ENCODE measurements at places on chromosomes 7 and 10.

GRCh38 chr10:88831709-88832108, 19.9 kb downstream of the ANKRD22 start:
- DNase-seq: no peak

DNA sequence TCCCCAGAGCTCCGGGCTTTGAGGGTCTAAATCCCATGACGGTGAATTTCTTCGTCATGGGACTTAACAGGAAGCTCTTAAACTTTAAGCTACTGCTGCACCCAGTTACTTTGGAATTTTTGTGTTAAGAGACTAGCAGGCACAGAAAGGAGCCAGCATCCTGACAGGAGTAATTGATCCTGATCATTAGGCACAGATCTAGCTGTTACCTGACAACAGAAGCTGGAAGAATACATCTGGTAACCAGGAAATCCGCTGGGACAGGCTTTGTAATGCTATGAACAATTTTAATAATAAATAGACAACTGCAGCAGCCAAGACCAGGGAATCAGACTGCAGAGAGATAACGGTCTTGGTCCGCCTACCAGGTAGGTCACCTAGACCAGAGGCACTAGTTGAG, 210.9 kb downstream of the DGKI start:
- no peak for DNase-seq

DNA sequence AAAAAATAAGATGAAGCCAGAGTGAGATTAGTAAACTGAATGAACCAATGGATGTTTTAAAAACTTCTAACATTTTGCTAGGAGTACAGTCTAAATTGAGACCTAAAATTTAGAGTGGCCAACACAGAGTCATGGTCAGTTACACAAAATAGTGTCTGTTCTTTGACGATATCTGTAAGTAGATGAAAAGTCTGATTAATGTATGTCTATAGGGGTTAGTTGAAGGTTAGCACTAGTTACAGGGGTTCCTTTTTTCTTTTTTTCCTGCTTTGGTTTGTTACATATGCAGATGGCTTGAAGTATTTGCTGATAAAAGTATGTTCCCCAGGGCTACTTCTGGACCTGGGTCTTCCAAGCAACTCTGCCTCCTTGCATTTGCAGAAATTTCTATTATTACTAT, 90.1 kb upstream of the MTPN start:
- no peak for DNase-seq

DNA sequence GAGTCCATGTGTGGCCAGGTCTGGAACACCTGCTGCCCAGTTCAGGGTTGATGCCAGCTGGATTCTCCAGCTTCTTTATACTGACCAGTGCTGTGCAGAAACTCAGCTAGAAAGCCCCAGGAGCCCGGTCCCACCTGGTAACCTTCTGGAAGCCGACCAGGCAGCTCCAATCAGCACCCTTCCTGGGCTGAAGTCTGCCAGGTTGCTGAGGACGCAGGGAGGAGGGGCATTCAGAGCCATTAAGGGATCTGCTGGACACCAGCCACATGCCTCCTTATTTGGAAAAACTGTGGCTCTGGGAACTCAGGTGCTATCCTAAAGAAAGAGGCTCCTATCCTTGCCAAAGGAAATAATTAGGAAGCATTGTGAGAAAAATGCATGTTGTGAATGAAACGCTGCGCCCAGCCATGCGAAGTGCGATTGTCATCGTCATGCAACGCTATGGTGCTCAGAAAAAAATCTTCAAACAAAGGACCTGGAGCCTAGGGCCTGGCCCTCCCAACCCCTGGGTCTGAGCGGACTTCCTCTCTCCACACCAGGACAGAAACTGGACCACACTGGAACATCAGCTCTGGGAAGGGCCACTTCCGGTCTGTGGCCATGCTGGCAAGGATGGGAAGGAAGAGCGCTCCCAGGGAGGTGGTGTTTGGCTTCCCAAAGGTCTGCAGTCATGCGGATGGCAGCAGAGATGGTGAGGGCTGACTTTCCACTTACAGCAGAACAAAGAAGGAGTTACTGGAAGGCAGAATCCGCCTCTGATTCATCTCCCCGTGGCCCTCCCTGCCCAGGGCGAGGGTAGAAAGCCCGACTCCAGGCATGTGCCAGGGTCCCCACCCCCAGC, 90.1 kb downstream of the FAM53B start:
- DNase-seq: no peak

GRCh38 chr7:149427096-149427680, 33.7 kb downstream of the ZNF777 start:
- no peak for DNase-seq

DNA sequence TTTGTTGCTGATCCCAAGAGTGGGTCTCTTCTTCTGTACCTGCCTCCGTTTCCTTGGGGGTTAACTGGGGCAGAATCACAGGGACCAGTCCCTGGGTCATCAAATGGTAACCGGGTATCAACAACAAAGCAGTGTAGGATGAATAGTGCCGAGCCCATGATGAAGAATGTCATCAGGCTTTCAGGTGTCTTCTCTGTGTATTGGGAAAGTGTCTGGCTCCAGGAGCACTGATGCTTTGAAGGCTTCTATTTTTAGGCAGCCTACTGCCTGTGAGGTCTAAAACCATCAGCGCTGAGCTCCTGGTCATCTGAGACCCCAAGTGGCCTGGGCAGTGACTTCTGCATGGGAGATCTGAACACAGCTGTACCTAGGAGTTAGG, 48.2 kb upstream of the SHH start:
- DNase-seq: no peak

GRCh38 chr7:104272767-104273384, 55.5 kb upstream of the LHFPL3 start:
- no peak for DNase-seq

DNA sequence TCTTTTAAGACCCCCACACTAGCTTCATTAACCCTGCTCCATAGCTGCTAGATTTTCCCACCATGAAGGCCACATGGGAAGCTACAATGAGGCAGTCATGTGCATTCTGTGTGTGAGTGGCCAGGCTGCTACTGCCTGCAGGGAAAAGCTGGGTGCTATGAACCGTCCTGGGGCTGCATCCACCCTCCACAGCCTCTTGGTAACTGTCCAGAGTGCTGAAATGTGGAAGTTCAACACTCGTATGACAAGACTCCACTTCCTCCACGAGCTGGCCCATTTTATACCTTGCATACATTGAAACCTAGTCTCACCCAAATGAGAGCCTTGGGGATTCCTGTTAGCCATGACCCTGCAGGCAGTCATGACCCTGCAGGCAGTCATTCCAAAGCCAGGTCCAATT, 59.4 kb downstream of the CUZD1 start:
- no peak for DNase-seq

DNA sequence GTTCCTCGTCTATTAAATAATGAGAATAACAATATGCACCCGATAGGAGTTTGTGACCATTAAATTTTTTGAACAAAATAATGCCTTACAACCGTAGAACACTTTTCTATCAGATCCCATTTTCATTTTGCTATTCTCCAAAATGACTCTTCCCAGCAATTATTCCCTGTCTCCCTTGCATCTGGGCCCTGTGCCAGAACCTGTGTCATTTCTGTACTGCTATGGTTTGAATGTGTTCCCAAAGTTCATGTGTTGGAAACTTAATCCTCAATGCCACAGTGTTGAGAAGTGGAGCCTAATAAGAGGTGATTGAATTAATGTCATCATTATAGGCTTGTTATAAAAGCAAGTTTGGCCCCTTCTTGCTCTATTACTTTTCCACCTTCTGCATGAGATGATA, 33.2 kb upstream of the SMNDC1 start:
- no peak for DNase-seq

- peak; percentile 73 for DNase-seq
Observed at GRCh38 chr7:2019711-2020511, 212.8 kb downstream of the MAD1L1 start.

- DNase-seq: no peak
Observed at GRCh38 chr10:4456776-4457175, 369.2 kb upstream of the AKR1E2 start.

DNA sequence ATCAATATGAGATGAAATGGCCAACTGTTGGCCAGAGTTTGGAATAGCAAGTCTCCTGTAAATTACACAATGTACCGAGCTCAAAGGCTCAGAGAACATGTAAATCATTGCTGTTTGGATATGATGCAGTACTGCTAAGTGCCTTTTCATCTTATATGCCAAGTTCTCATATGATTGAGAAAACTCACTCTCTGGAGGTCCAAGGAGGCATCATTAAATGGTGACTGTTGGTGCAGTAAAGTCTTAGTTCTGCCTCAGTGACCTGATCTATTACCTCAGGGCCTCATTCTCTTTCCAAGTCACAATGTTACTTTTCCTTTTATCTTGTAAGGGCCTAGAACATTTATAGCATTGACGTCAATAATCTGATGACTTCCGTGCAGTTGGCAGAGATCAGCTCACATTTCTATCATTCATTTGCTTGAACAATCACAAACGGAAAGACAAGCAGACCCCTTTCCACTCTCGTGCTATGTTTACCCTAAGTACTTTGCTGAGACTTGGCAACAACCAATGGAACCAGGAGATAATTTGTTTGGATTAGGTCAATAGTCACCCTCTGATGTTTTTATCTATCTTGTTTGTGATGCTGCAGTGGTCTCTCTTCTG, 32.6 kb upstream of the PDK4 start:
- DNase-seq: no peak

- no peak for DNase-seq
Observed at GRCh38 chr7:105808703-105809590, 67.5 kb downstream of the ATXN7L1 start.

- no peak for DNase-seq
Observed at GRCh38 chr7:134855442-134855841, 76.0 kb downstream of the CALD1 start.

DNA sequence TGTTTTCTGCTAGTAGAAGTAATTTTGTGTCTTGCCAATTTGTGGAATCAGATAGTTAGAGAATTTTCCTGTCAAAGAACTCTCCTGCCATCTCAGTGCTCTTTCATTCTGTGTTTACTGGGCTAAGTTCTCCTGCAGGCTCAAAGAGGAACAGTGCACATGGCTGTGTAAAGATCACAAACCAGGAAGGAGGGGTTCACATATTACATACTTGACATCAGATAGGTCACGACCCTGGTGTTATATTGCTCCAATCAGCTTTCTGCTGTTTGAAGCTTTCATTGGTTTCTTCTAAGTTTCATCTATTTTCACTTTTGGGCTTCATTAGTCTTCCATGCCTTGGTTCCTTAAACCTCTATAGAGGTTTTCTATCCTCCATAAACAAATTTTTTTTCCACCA, 13.5 kb upstream of the ELMO1 start:
- DNase-seq: no peak

DNA sequence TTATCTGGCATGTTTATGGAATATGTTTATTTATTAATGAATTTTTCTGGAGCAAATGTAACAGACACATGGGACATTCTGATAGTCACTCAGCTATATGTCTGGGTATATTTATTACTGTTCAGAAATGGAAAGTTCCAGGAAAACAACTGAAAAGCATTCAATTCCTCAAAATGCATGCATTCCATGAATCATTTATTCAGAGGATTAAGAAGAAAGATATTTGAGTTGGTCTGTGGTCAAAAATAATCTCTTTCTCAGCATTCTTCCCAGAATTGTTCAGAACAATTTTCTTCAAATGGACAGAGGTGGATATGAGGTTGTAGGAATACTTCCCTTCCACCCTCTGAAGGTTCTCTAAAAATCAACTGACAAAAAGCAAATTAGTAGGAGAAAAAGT, 97.6 kb upstream of the ITGB1 start:
- DNase-seq: no peak

DNA sequence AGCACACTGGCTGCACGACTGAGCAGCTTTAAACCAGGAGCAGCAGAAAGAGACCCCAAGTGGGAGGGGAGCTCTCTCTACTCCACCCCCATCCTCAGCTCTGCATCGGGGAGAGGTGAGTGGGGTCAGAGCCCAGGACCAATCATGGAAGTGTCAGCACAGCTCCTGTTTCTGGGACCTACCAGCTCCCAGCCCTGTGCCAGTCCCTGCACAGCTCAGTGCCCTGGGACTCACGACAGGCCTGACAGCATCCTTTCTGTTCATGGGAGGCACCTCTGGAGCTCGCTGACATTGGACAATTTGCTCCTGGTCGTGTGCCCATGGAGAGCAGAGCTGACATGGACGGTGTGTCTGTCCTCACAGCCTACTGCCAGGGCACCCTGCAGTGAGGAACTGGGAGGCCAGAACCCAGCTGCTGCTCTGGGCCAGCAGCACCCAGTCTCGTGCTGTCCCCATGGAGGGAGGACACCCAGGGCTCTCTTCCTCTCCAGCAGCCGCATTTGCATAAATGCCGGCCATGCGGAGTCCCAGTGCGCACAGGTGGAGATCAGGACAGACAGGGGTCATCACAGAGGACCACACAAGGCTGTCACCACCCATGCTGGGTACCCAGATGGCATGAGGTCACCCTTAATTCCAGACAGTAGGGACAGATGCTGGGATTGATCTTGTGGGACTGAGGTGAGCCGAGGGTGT, 45.9 kb upstream of the MSMB start:
- peak; percentile 26 for DNase-seq

DNA sequence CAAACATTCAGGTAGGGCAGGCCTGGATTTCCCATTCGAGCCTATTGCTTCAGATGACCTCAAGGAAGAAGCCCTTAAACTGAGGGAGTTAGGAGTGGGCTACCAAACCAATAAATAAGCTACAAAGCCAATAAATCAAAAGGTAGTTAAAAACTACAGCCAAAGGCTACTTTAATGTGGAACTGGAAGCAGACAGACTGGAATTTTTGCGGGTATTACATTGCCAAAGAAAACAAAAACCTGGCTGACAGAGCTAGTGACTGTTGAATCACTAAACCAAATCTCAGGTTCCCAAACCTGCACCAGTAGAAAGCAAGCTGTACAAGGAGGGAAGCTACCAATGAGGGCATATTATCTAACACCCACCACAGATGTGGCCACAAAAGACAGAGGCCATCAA, 315.6 kb downstream of the GRM8 start:
- no peak for DNase-seq

GRCh38 chr7:138477081-138477578, 17.1 kb downstream of the TRIM24 start:
- DNase-seq: no peak

All from right atrium auricular region (tissue), 2 donors.